ENCODE measurements at places on chromosomes 1 and 21. TPM values are rescaled to one million over a fixed set of nuclear protein-coding genes. Genes with fewer than 3 reads are reported as not detected.

- no peak for DNase-seq
Observed at GRCh38 chr1:60765204-60765603, 317.2 kb upstream of the NFIA start.

GRCh38 chr1:240844486-240844885 lies 232.5 kb upstream of the GREM2 start:
- DNase-seq, result no peak

DNA sequence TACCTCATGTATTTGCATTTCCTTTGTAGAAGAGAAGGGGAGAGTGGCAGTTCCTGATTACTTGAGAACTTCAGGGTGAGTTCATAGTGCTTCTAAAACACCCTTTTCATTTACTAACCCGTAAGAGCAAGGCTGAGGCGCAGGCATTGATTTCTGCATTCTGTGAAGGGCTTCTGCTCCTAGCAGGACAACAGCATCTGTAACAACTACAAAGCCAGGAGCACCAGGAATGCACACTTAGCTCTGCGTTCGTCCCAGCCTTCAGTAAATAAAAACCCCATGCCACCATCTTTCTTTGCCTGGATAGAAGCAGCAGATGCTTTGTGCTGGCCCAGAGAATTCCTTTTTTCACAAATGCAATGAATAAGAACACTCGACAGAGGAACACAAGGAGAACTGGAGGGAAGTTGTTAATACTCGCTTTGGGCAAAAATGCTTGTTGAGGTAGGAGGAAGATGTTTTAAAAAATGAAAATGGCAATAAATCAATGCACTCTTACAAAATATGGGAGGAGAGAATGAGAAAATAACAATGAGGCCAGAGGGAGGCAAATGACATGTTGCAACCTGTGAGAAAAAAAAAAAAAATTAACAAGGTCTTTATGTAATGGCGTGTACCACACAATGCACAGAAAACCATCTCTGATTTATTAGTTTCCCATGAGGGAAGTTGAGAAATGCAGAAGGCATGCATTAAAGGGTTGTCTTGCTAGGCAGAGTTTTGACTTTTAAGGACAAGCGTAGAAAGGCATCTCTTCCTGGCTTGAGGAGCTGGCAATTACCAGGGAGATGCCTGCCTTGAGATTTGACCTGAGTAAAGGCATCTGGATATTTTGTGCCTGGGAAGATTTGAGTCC lies 418.8 kb downstream of the DISC1 start:
- DNase-seq, result no peak

- DNase-seq, result no peak
Observed at GRCh38 chr1:107286125-107286524, 145.3 kb downstream of the NTNG1 start.

DNA sequence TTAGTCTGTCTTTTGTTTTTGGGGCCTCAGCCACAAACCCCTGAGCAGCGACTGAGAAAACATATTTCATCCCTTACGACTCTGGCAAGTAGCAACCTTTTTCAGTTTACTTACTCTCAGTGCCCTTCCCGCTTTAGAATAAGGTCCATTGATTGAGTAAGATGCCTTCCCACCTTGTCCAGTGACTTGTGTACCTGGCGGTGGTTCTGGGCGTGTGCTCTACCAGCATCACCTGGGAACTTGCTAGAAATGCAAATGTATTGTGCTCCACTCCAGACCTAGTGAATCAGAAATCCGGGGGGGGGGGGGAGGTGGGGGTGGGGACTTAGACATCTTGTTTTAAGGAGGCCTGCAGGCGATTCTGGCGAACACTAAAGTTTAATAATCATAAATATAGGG lies 72.1 kb downstream of the S1PR1 start:
- DNase-seq, result no peak

DNA sequence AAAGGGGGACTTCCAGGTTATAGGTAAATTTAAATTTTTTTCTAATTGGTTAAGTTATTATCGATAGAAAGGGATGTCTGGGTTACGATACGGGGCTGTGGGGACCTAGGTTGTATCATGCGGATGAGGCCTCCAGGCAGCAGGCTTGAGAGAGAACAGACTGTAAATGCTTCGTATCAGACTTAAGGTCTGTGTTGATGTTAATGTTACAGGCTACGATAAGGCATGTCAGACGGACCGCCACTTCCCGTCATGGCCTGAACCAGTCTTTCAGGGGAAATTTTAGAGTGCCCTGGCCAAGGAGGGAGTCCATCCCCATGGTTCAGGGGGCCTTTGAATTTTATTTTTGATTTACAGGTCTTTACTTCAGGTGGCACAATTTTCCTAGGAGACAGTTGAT lies 16.7 kb downstream of the ABCG1 start:
- DNase-seq, result no peak

DNA sequence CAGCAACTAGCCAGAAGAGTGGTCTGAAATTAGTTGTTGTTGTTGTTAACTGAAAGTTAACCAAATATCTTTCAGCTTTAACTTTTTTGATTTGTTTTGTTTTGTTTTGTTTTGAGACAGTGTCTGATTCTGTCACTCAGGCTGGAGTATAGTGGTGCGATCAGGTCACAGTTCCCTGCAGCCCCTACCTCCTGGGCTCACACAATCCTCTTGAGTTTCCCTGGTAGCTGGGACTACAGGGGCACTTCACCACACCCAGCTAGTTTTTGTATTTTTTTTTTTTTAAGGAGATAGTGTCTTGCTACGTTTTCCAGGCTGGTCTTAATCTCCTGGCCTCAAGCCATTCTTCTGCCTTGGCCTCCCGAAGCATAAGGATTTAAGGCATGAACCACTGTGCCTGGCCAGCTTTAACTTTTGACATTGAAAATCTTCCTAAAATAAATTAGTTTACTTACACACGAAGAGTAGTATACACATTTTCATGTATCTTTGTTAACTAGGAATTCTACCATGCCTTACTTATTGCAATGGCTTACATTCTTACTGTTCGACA lies 45.0 kb downstream of the GNG12 start:
- DNase-seq, result no peak

- no peak for DNase-seq
Observed at GRCh38 chr1:201360901-201361651, 16.4 kb downstream of the TNNT2 start.

GRCh38 chr1:162230096-162230495 lies 146.6 kb downstream of the SPATA46 start:
- no peak for DNase-seq

DNA sequence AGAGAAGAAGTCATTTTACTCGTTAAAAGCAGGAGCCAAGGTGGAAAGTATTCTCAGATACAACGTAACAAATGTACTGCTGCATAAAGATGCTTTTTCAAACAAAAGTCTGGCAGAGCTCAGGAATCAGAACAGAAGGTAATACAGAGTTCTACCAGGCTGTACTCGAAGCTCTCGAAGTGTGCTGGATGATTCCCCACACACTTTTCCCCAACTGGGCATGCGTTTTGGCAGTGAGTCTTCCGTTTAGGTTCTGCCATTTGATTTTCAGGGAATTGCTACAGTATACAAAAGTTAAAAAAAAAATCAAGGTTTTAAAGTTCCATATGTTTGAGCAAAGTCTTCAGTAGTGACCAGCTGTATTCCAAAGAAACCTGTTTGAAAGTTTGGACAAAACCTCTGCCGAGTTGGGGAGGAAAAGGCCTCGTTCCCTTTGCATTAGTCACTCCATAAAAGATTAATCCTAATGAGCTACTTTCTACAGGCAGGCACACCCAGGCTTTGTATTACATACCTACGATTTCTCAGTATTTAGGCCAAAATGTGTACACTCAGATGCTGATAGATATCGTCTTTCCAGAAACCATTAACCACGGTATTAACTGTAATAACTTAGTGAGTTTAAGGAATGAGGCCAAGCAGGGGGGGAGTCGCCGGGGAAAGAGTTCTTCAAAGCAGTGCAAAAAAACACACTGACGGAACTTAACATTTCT lies 477.1 kb downstream of the LMO4 start:
- no peak for DNase-seq

DNA sequence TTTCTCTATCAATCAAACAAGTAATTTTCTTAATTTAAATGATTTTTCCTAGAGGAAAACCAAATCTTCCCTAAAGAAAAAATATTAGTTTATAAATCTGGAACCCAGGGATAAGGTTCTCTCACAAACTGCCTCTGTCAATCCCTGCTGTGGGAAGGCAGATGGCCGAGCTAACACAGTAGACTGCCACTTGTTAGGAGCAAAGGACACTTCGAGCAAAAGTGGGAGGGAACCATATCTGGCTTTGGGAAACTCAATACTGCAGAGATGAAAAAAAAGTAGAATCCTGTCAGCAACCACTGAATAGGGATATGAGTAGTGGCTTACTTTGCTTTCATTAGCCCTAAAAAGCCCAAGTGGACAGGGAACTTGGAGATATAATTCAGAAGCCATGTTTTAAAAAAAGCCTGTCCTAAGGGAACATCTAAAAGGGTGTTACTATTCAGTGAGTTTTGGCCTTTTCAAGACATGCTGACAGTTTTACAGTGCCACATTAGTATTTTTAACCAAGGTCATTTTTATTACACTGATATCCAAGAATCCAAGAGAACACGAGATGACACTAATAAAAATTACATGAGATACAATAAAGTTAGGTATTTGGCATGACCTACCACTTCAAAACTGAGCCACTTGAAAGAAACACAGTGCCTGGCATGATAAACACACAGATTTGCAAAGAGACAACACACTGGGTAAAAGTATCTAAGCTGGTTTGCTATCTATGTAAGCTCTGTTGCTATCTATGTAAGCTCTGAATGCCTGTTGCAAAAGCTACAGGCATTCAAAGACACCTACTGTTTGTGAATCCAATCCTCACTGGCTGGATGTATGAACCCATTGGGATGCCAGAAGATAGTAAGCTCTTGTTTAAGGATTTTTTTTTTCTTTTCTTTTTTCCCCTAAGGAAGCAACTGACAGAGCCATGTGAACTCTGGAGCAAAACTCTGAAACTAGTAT lies 21.4 kb downstream of the TEX38 start:
- no peak for DNase-seq

DNA sequence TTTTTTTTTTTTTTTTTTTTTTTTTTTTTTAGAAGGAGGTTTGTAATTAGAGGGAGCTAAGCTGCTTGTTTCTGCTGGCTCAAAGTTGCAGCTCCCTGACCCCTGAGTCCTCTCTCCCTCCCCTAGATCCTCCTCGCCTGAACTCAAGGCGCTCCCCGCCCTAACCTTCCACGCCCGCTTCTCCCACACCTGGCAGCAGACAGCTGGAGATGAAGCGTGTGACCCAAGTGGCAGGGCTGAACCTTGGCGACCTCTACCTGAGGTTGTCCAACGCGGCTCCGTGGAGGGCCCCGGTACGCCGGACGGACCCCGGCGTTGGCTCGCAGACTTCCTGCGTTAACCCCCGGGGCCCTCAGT lies 795 bp downstream of the NGF start:
- DNase-seq, result no peak

- DNase-seq, result no peak
Observed at GRCh38 chr1:119108988-119109387, 31.5 kb downstream of the WARS2 start.

GRCh38 chr1:56496821-56497772 lies 82.3 kb downstream of the PLPP3 start:
- DNase-seq, result no peak

DNA sequence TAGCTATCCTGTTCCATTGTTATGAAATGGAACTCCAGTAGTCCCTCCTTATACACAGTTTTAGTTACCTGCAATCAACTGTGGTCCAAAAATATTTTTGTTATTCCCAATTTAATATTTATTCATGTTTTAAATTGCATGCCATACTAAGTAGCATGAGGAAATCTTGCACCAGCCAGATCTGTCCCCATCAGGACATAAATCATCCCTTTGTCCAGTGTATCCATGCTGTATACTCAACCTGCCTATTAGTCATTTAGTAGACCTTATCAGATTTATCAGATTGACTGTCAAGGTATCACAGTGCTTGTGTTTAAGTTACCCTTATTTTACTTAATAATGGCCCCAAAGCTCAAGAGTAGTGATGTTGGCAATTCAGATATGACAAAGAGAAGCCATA lies 207.9 kb upstream of the DMRTA2 start:
- no peak for DNase-seq

- DNase-seq, result no peak
Observed at GRCh38 chr1:102615896-102616295, 492.4 kb downstream of the COL11A1 start.

- no peak for DNase-seq
Observed at GRCh38 chr1:223700388-223700918, 11.9 kb upstream of the CAPN2 start.

- DNase-seq, result no peak
Observed at GRCh38 chr1:8463144-8463927, 145.4 kb downstream of the SLC45A1 start.

SPOCD1 gene
- total RNA-seq, result 0.27 TPM

EFNA1 gene
- total RNA-seq, result 5.9 TPM

SLC16A4 gene
- total RNA-seq, result not detected

S100A7A gene
- not detected for total RNA-seq

SGIP1 gene
- not detected for total RNA-seq

SPRR2E gene
- not detected for total RNA-seq

HSD3B2 gene
- not detected for total RNA-seq

LCE2C gene
- not detected for total RNA-seq

NECTIN4 gene
- total RNA-seq, result 0.22 TPM

UTS2 gene
- total RNA-seq, result not detected

EPHA2 gene
- not detected for total RNA-seq

NDC1 gene
- 5.4 TPM for total RNA-seq

TMEM125 gene
- not detected for total RNA-seq

C1orf21 gene
- total RNA-seq, result 0.16 TPM

Data from CD4-positive, alpha-beta T cell (primary cell).